Activated CD4-positive, alpha-beta memory T cell treated with anti-CD3 and anti-CD28 coated beads for 36 hours (primary cell): ENCODE measurements at places on chromosomes 7 and 10. TPM values are rescaled to one million over a fixed set of nuclear protein-coding genes. Genes with fewer than 3 reads are reported as not detected.

- no peak overlapping the region for H3K4me3 ChIP-seq
- DNase-seq = no peak
- no peak overlapping the region for H3K27ac ChIP-seq
- H3K27me3 ChIP-seq = no peaks in the 10 kb centered on the region
These were observed 143.8 kb downstream of the ZNF248 start for GRCh38 chr10:37713642-37714041.

DNA sequence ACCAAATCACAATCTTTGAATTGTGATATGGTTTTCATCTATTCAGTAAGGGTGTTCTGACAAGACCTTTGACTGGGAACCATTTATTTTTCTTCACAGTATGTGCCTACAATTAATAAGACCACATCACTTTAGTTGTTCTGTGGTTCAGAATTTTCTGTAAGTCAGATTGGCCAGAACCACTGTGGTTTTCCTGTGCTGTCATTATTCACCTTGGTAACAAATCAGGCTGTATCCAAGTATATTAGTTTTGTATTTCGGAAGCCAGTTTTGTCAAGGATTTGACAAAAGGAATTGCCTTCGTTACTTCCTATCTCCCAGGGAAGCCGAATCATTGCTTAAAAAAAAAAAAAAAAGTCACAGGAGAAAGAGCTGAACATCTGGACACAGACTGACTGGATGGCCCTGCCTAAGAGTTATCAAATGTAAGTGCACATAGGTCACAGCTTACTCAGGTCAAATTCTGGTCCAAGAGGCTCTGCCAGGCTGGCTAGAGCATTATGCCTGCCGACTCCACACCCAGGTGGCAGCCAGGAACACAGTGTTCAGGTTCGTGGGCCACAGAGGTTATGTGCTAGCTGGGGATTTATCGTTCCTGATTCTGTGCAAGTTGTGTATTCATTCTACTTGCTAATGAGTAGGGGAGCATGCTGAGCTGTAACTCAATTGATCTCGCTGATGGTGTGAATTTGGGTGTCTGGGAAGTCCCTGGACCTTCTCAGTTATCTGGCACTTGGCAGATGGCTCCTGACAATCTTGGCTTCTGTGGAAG is 175.3 kb downstream of the JAZF1 start:
- no peaks in the 10 kb centered on the region for H3K36me3 ChIP-seq
- H3K4me3 ChIP-seq = no peak overlapping the region
- H3K27ac ChIP-seq = no peak overlapping the region
- peaks cover 9% of the 10 kb centered on the region for H3K4me1 ChIP-seq
- H3K27me3 ChIP-seq = no peaks in the 10 kb centered on the region
- no peak for DNase-seq

- no peaks in the 10 kb centered on the region for H3K36me3 ChIP-seq
- no peak for DNase-seq
- H3K4me1 ChIP-seq = peaks cover 11% of the 10 kb centered on the region
- no peak overlapping the region for H3K27ac ChIP-seq
- H3K4me3 ChIP-seq = no peak overlapping the region
- peaks cover 2% of the 10 kb centered on the region for H3K27me3 ChIP-seq
These were observed 6.7 kb downstream of the SH2D4B start for GRCh38 chr10:80544316-80544953.

- H3K4me3 ChIP-seq = no peak overlapping the region
- H3K4me1 ChIP-seq = no peaks in the 10 kb centered on the region
- no peak for DNase-seq
- H3K27ac ChIP-seq = no peak overlapping the region
- peaks cover 35% of the 10 kb centered on the region for H3K27me3 ChIP-seq
These were observed 15.4 kb downstream of the CTBP2 start for GRCh38 chr10:125144693-125145623.

GRCh38 chr7:13062631-13063030 is 375.2 kb downstream of the ARL4A start:
- no peak overlapping the region for H3K27ac ChIP-seq
- no peak for DNase-seq
- H3K4me3 ChIP-seq = no peak overlapping the region

DNA sequence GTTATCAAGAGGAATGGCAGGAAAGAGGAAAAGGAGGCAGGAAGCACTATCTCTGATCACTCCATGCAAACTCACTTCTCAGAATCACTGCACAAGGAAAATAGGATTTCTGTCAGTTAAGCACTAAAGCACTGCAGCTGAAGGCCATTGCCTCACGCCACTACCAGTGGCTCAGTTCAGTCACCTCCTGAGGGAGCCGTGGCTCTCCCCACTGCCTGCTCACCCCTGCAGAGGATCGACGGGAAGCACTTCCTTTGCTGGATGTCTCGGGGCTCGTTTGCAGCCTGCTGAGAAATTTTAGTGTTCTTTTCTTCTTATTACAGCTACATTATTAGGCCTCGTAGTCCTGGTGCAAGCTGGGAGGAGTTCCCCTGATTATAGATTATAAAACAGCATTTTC is 90.1 kb upstream of the ADCY1 start:
- H3K4me1 ChIP-seq = no peaks in the 10 kb centered on the region
- no peak overlapping the region for H3K27ac ChIP-seq
- no peak overlapping the region for H3K4me3 ChIP-seq

The TOMM7 gene
- total RNA-seq = 279 TPM

The CLRN3 gene
- total RNA-seq = not detected

The FKBP6 gene
- not detected for total RNA-seq

GRCh38 chr7:50621973-50622490 is 56.8 kb upstream of the DDC start:
- H3K4me3 ChIP-seq = no peak overlapping the region
- H3K4me1 ChIP-seq = no peaks in the 10 kb centered on the region
- H3K36me3 ChIP-seq = no peaks in the 10 kb centered on the region
- no peak for DNase-seq
- H3K27ac ChIP-seq = no peak overlapping the region
- H3K27me3 ChIP-seq = no peaks in the 10 kb centered on the region

DNA sequence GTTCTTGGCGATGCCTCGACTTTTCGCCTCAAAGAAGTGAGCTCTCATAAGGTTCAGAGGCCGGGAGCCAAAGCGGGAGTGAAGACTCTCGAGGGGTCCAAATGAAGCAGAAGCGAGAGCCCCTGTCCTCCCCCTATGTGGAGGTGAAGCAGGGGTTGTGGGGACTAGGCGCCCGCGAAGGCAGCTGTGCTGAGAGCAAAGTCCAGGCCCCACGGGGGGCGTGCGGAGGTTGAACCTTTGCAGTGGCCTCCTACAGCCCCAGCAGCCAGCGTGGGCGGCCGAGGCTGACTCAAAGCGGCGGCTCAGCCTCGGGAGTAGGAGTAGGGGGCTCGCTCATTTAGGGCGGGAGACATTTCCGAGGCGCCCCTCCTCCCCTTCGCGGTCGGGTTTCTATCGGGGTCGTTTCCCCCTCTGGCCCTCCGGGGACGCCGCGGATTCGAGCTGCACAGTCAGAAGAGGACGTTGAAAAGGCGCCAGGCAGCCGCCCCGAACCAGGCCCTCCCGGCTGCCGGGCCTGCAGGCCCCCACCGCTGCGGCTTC is 553 bp upstream of the ADD3 start:
- H3K27ac ChIP-seq = peak overlapping the region; percentile 64
- H3K36me3 ChIP-seq = no peaks in the 10 kb centered on the region
- peak; percentile 76 for DNase-seq
- H3K4me3 ChIP-seq = no peak overlapping the region

- peaks cover 8% of the 10 kb centered on the region for H3K36me3 ChIP-seq
- no peaks in the 10 kb centered on the region for H3K27me3 ChIP-seq
- H3K4me1 ChIP-seq = peaks cover 14% of the 10 kb centered on the region
- DNase-seq = no peak
- no peak overlapping the region for H3K27ac ChIP-seq
These were observed 5.4 kb downstream of the POP7 start for GRCh38 chr7:100711369-100711768.

- peak overlapping the region; percentile 100 for H3K27ac ChIP-seq
- H3K27me3 ChIP-seq = no peaks in the 10 kb centered on the region
- H3K36me3 ChIP-seq = peaks cover 78% of the 10 kb centered on the region
- DNase-seq = peak; percentile 66
- peak overlapping the region; percentile 99 for H3K4me3 ChIP-seq
- H3K4me1 ChIP-seq = peaks cover 62% of the 10 kb centered on the region
These were observed 2.4 kb upstream of the MYO1G start for GRCh38 chr7:44981035-44981706.

The FANK1 gene
- total RNA-seq = 0.46 TPM

DNA sequence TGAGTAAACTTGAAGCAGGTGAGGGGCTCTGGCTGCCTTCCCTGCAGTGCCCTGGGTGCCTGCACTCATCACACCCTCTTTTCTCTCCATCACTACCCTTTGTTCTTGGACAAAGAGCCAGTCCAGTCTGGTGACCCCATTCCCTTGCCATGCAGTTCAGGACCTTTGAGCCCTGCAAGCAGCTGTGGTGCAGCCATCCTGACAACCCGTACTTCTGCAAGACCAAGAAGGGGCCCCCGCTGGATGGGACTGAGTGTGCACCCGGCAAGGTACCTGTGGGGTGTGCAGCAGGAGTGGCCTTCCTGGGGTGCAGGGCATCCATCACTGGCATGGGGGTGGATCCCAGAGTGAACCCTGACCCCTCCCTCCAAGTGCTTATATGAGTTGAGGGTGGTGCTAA is 48.7 kb downstream of the TBATA start:
- no peaks in the 10 kb centered on the region for H3K27me3 ChIP-seq
- no peak overlapping the region for H3K4me3 ChIP-seq
- no peaks in the 10 kb centered on the region for H3K4me1 ChIP-seq
- no peak overlapping the region for H3K27ac ChIP-seq

GRCh38 chr10:43680035-43680434 is 31.4 kb upstream of the ZNF32 start:
- peaks cover 25% of the 10 kb centered on the region for H3K27me3 ChIP-seq
- H3K27ac ChIP-seq = no peak overlapping the region
- no peaks in the 10 kb centered on the region for H3K4me1 ChIP-seq
- no peak overlapping the region for H3K4me3 ChIP-seq

DNA sequence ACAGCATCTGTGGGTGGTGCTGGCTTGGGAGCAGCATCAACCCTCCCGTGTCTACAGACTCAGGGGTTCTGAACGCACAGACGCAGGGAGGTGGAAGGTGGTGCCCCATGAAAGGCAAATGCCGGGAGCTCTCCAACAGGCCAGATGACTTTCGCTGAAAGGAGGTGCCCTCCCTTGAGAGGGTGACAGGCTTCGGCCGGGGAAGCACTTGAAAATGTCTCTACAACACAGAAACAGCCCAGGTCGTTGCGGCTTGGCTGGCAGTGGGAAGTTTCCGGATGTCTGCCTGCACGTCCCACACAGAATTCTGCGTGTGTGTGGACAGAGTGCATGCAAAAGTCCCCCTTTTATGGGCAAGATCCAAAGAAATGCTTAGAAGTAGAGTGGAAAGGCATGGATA is 239.6 kb downstream of the SKAP2 start:
- H3K27me3 ChIP-seq = no peaks in the 10 kb centered on the region
- H3K4me1 ChIP-seq = no peaks in the 10 kb centered on the region
- no peak overlapping the region for H3K4me3 ChIP-seq
- H3K36me3 ChIP-seq = no peaks in the 10 kb centered on the region
- no peak overlapping the region for H3K27ac ChIP-seq

The PDZD7 gene
- 0.93 TPM for total RNA-seq

The WNT16 gene
- not detected for total RNA-seq

DNA sequence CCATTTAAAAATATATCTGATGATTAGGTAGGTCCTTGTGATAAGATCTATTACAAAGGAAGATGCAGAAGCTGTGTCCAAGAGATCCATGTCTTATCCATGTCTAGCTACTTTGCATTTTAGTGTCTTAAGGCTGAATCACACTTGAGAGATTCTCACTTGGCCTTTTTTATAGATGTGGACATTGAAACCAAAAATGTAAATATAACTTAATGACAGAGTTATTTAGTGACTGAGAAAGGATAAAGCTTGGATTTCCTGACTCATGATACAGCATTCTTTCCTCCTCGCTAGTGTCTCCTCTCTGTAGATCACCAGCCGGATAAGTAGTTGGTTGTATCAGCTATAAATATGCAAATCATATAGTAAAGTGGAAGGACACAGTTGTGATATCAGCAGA is 23.3 kb downstream of the INHBA start:
- DNase-seq = no peak
- no peaks in the 10 kb centered on the region for H3K27me3 ChIP-seq
- no peak overlapping the region for H3K27ac ChIP-seq
- H3K4me1 ChIP-seq = no peaks in the 10 kb centered on the region
- no peaks in the 10 kb centered on the region for H3K36me3 ChIP-seq

- no peak for DNase-seq
- no peaks in the 10 kb centered on the region for H3K27me3 ChIP-seq
- H3K36me3 ChIP-seq = no peaks in the 10 kb centered on the region
- H3K4me1 ChIP-seq = peaks cover 17% of the 10 kb centered on the region
These were observed 5.8 kb downstream of the LIPA start for GRCh38 chr10:89245802-89246201.

DNA sequence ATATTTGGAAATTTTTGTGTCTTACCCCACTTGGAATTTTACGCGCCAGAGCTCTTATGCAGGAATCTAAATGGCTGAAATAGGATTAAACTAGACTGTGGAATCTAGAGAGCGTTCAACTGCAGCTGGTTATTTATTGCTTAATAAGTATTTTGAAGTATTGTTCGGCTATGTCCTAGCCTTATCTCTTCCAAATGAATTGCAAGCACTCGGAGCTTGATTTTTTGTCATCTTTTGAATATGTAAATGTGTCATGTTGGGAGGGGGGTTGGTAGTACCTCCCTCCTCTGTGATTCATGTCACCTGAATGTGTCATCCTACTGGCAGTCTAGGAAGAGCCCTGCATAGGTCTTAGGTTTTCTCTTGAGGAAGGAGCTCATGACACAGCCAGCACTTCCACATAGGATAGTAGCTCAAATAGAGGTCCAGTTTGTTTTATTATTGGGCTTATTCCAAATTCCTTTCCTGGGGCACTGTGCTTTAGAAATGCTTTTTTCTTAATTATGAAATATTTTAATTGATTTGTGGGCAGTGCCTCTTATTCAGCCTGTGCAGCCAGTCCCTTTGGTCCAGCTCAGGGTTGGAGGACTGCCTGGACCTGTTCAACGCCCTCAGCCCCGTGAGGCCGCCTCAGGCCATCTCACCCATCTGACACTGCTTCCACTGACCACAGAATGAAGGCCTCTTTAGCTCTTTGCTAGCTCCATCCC is 22.5 kb upstream of the TRIL start:
- H3K27ac ChIP-seq = no peak overlapping the region
- no peaks in the 10 kb centered on the region for H3K4me1 ChIP-seq
- H3K36me3 ChIP-seq = no peaks in the 10 kb centered on the region
- peaks cover 11% of the 10 kb centered on the region for H3K27me3 ChIP-seq
- H3K4me3 ChIP-seq = no peak overlapping the region

- no peaks in the 10 kb centered on the region for H3K36me3 ChIP-seq
- peaks cover 11% of the 10 kb centered on the region for H3K4me1 ChIP-seq
- no peak overlapping the region for H3K4me3 ChIP-seq
- no peaks in the 10 kb centered on the region for H3K27me3 ChIP-seq
These were observed 20.5 kb downstream of the ZNF438 start for GRCh38 chr10:31011017-31011664.

- H3K4me3 ChIP-seq = no peak overlapping the region
- no peak for DNase-seq
- H3K27ac ChIP-seq = no peak overlapping the region
- no peaks in the 10 kb centered on the region for H3K4me1 ChIP-seq
These were observed 109.1 kb downstream of the POU6F2 start for GRCh38 chr7:39086638-39087360.
